ENCODE measurements at places on chromosomes 1 and 21. TPM values are rescaled to one million over a fixed set of nuclear protein-coding genes. Genes with fewer than 3 reads are reported as not detected.

The LRRC8D gene
- 29.8 TPM for total RNA-seq

DNA sequence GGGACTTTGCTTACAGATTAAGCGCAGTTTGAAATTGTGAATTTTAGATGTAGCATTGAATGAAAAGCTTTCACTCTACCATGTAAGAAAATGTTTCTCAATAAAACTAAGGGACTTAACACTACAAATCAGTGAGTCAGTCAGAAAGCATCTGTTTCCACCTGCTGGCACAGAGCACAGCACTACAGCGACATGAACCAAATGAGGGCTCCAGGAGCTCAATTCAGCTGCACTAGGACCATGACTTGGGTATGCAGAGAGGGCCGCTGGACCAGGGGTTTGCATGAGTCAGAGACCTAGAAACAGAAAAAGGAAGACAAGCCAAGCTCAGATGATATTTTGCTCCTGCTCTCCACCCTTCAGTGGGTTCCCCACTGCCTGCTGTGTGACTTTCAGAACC, 5.2 kb downstream of the SUSD4 start:
- DNase-seq, result no peak

DNA sequence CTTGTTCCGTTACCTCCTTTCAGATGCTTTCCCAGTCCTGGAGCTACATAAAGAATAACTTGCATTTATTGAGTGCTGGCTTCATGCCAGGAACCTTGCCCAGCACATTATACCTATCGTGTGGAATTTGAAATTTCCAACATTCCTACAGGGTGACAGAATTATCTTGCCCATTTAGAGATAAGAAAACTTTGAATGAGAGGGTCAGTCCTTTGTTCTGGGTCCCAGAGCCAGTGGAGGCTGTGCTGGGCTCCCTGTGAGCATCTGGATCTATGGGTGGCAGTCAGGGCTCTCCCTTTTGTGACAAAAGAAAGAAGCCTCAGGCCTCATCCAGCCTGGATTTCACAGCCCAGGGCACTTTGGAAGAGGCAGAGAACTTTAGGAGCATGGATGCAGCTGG, 3.2 kb downstream of the GSTM4 start:
- no peak for DNase-seq

DNA sequence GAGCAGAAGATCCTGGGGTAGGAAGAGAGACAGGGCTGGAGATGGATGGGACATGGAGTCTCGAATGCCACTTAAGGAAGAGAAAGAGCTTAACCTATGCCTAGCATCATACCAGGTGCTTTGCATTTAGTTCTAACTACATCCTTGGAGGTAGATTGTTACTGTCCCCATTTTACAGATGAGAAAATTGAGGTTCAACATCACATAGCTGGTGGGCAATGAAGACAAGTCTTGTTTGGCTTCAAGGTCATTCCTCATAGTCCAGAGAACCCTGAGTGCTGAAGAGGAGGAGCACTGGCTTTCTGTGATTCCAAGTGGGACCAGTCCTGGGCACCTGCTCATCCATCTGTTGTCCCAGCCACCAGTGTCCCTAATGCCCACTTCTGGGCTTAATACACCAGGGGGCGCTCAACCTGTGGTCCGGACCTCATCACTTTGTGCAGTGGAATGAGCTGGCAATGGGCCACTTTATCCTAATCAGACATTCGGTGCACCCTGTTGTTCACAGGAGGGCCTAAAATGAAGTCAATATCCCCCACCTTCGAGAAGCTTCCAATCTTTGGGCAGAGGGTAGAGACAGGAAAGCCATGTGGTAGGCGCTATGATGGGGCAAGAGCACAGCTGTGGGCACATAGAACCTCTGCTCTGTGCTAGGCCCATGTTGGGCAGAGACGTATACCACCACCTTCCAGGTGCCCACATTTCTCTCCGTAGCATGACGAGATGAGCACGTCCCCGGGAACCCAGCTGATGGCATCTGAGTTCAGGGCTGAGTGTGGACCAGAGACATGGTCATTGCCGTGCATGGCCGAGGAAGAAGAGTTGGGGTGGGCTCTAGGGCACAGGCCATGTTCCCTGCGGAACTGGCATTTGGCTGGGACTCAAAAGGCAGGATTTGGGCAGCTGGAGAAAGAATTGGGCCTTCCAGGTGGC, 9.2 kb downstream of the RPS6KA1 start:
- DNase-seq, result no peak

- DNase-seq, result peak; percentile 4
Observed at GRCh38 chr1:224287714-224288113, 42.3 kb downstream of the NVL start.

The NBPF6 gene
- total RNA-seq, result not detected

The DR1 gene
- total RNA-seq, result 37.1 TPM

- DNase-seq, result no peak
Observed at GRCh38 chr1:153357076-153357852, 390 bp upstream of the S100A9 start.

The GPR153 gene
- total RNA-seq, result 25.3 TPM

- DNase-seq, result no peak
Observed at GRCh38 chr21:44702973-44703730, 6.2 kb downstream of the KRTAP10-12 start.

GRCh38 chr1:94951509-94952208, 24.7 kb upstream of the CNN3 start:
- DNase-seq, result no peak

GRCh38 chr21:44767834-44768831, 33.5 kb downstream of the UBE2G2 start:
- no peak for DNase-seq

- no peak for DNase-seq
Observed at GRCh38 chr1:201790261-201790660, 38.7 kb upstream of the IPO9 start.

The OR2G6 gene
- not detected for total RNA-seq

GRCh38 chr1:217389895-217390294, 241.0 kb downstream of the GPATCH2 start:
- no peak for DNase-seq

DNA sequence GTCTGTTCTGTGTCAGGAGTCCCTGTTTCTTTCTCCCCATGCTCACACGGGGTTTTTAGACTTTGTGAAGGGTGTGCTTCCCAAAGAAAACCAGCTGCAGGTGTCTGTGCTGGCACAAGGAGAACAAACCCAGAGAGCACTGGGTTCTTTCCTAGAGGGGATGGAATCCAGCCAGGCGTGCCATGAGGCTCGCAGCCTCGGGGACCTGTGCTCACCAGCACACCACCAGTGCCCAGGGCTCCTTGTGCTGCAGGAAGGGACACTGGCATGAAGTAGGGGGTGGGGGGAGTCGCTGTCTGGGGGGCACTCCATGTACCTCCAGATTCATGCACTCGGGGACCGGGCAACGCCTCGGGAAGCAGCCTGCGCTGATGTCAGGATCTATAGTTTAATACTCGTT, 57.9 kb downstream of the AGPAT3 start:
- DNase-seq, result no peak

The ABCG1 gene
- total RNA-seq, result 16.1 TPM

The FOXO6 gene
- total RNA-seq, result 5.9 TPM

GRCh38 chr1:229980009-229980408, 87.0 kb upstream of the GALNT2 start:
- no peak for DNase-seq

The KAZN gene
- 27.5 TPM for total RNA-seq

DNA sequence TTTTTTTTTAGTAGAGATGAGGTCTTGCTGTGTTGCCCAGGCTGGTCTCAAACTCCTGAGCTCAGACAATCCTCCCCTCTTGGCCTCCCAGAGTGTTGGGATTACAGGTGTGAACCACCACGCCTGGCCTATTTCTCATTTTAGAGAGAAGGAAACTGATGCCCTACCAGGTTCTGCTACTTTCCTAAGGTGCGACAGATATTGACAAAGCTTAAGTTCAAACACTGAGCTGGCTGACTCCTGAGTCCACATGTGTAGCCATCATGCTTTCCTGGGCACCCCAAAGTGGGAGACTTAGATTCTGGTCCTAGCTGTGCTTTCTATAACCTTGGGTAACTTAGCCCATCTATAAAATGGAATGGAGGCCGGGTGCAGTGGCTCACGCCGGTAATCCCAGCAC, 5.1 kb upstream of the TMEM222 start:
- DNase-seq, result no peak

The WDR64 gene
- total RNA-seq, result not detected

DNA sequence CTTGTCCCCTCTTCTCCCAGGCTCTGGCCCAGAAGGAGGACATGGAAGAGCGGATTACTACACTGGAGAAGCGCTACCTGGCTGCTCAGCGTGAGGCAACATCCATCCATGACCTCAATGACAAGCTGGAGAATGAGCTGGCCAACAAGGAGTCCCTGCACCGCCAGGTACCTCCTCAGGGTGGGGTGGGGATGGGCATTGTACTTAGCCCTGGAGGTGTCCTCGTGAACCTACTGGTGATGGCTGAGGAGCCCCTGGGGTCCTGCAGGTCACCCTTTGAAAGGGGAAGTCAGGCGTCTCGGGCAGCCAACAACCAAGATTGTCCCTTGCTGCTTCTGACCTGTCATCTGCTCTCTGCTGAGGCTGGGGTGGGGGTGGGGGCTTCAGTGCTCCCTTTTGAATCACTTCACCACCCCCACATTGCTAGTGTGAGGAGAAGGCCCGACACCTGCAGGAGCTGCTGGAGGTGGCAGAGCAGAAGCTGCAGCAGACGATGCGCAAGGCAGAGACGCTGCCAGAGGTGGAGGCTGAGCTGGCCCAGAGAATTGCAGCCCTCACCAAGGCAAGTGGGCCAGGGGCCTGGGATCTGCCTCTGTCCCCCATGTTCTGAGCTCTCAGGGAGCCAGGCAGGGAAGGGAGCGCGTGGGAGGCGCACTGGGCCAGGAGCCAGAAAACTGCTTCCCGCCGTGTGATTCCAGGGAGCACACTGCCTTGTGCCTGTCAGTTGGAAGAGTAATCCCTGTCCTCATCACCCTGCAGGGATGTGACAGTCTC, 19.7 kb downstream of the PPFIA4 start:
- DNase-seq, result peak; percentile 66

The MYBPH gene
- total RNA-seq, result not detected

DNA sequence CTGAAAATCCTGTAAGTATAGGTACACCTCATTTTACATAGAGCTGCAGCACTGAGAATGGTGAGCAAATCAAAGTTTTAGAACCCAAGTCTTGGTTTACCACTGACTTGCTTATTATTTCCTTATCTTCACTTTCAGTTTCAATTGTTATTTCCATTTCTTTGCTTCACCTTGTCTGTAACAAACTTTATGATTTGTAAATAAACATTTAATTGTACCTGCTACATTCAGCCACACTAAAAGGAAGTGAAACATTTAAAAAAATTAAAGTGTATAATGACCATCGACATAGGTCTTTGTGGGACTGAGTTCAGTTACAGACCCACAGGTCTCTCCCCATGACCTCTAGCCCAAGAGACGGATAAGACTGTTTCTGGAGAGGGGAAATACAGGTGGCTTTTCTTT, 34.4 kb downstream of the LGR6 start:
- DNase-seq, result no peak

GRCh38 chr1:62908168-62908695, 124.3 kb downstream of the ATG4C start:
- no peak for DNase-seq

DNA sequence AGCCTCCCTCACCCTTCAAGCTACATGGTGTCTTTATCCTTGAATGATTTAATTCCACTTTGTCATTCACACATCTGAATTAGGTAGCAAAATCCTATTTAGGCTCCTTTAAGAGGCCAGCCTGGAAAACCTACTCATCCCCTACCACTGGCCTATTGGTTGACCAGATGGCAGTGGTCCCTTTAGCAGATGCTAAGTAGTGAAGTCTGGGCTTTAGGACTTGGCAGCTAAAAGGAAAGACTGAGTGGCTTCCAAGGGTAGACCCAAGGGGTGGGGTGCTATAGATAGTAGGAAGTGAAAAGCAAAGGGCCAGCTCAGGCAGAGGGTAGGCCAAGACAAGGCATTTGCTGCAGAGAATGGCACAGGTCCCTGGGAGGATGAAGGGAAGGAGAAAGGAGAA, 46.6 kb downstream of the KCNJ6 start:
- no peak for DNase-seq

- no peak for DNase-seq
Observed at GRCh38 chr21:35208810-35209517, 159.9 kb upstream of the RUNX1 start.

The HTR1D gene
- total RNA-seq, result not detected

- DNase-seq, result no peak
Observed at GRCh38 chr21:29817450-29817849, 122.3 kb downstream of the GRIK1 start.

DNA sequence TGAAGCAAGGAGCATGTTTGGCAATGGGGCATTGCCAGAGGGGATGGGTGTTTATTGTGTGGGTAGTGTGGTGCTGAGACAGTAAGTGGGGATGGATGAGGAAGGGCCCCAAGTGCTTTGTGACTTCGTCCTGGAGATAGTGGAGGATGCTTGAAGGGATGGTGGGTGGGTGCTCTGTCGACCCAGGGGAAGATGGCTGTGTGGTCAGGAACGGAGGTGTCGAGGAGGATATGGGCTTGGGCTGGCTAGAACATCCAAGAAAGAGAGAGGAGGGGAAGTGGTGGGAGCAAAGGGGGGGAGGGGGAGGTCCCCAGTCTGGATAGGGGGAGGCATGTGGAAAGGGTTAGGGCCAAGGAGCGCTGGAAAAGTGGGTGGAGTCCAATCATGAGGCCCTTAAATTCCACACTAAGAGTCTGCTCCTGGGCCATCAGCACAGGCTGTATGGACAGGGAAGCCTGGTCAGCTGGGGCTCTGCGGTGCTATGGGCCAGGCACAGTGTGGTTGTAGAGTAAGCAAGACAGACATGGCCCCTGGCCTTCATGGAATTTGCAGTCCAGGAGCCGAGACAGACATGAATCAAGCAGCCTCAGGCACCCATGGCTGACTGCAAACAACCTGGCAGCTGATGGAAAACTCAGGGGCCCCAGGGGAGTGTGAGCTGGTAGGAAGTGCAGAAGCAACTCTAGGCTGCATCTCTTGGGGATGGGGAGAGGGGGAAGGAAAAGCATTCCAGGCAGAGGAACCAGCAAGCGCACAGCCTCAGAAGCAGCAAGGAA, 36.3 kb downstream of the EDN2 start:
- no peak for DNase-seq

GRCh38 chr1:45266151-45266801, 59.9 kb upstream of the ZSWIM5 start:
- DNase-seq, result no peak

- DNase-seq, result peak; percentile 40
Observed at GRCh38 chr1:56063461-56063860, 515.9 kb downstream of the PLPP3 start.

- peak; percentile 34 for DNase-seq
Observed at GRCh38 chr1:230807561-230808280, 60.5 kb downstream of the CAPN9 start.

DNA sequence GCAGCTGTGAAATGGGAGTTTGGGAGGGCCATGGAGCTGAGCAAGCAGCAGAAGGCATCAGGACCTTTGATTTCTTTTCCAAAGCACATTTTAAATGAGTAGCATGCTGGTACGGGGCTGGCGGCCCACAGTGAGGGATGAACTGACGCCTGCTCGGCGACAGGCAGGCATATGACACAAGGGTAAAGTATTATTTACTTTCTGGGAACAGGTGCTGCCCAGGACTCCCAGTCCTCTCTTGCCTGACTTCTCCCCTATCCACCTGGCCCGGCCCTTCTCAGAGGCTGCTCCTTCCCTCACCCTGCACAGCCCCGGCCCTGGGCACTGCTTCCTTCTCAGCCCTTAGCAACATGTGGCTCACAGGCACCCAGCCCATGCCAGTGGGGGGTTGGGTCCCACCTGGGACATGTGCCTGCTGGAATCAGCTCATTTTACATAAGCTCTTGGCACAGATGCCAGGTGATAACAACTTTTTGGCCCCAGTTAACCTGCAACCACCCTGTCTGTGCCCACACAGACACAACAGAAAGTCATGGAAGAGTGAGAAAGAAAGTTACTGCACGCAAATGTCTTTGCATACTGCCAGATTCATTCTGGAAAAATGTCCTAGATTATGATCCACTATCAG, 112.3 kb upstream of the GADD45A start:
- DNase-seq, result no peak
